ENCODE measurements at places on chromosomes 5 and 9.

DNA sequence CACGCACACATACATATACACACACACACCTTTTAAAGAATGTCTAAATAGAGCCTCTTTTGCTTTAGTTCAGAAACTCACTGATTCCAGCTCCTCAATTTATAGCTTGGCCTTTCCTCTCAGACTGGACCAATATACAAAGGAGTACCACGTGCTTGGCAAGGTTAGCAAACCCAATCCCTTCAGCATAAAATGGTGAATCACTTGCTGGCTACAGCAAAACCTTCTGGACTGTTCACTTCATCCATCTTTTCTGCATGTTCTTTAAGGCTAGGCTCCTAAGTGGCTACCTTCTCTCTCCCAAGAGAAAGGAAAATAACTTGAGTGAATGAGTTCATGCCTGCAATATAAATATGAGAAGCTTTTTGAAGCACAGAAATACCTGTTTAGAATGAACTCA lies 109.7 kb downstream of the LPAR1 start:
- DNase-seq, result no peak

- no peak for DNase-seq
Measured at GRCh38 chr5:37814699-37815098, 25.1 kb downstream of the GDNF start.

- no peak for DNase-seq
Measured at GRCh38 chr5:134840811-134841210, 5.0 kb upstream of the C5orf24 start.

DNA sequence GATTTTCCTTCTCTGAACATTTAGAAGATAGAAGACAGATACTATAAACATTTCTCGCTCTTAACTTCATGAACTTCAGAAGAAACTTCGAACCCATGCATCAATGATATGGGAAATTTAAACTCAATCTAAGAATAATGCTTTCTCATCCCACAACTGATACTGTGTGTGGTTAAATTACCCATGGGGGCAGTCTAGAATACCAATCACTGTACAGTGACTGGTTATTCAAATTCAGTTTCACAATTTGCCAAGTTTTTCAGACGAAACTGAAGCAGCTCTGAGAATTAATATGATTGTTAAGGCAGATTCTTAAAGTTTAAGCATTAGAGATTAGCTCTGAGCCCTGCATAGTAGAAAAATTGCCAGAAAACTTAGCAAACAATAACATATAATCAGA lies 431.0 kb downstream of the SH3GL2 start:
- no peak for DNase-seq

GRCh38 chr5:143166090-143166489 lies 237.4 kb downstream of the NR3C1 start:
- no peak for DNase-seq
